ENCODE measurements at places on chromosomes 3 and 15.
A peak's percentile ranks its signal among the peaks of the same experiment; 100 is the strongest.

DNA sequence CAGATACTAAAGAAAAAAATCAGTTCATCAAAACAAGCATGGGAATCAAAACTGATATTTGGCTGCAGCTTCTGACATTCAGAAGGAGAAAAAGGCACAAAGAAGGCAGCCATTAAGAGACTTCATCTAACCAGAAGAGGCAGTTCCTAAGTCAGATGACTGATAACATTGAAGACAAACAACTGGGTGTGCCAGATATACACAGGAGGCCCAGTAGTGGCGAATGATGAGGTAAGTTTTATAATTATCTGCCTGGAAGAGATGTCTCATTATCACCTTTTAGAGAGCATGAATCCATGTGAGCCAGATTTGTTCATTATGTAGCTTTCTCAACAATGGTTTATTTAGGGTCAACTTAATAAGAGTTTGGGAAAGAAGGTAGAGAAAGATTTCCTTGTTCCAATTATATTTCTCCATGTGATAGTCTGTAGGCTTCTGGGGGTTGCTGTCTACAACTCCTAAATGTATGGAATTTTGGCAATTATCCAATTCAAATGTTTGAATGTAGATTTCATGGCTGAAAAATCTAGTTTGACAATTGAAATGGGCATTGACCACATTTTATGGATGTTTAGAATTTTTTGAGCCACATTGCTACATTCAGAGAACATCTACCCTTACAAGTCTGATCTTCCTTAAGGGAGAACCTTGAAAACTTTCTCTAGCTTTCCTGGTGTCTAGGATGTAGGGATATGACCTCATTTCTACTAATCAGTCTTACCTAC, 50.4 kb upstream of the RASGRF1 start:
- DNase-seq, result no peak

DNA sequence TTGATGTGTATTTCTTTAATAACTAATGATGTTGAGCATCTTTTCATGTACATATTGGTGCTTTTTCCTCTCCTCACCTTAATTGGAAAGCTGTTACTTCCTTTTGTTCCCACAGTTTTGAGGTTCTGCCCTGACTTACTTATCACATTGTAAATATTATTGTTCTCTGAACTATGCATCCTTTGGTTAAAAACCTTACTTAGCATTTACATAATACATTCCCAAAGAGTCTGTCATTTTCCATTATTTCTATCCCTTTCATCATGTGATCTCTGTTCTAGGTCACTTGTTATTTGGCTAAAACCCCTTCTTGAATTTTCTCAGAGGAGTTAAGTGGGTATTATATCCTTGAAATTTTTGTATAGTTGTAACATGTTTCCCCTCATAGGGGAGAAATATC, 33.0 kb downstream of the SLC12A6 start:
- DNase-seq, result no peak

DNA sequence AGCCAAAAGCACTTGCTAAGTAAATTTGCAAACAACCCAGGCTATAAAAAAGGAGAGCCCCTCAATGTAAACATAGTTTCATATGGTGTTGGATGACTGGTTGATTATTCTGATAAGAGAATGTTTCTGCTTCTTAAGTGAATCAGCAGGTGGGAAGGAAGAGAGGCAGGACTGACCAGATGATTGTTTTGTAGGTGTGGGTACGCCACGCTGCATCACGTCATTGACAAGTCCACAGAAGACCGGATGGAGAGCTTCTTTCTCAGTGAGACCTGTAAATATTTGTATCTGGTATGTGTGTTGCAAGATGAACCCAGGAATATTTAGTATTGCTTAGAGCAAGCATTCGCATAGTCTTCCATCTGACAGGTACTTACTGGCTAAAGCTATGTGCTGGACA, 23.4 kb downstream of the EDEM1 start:
- DNase-seq, result no peak

GRCh38 chr15:80641384-80641783, 53.7 kb upstream of the ABHD17C start:
- no peak for DNase-seq

GRCh38 chr15:83474578-83474977, 27.4 kb downstream of the SH3GL3 start:
- DNase-seq, result no peak

DNA sequence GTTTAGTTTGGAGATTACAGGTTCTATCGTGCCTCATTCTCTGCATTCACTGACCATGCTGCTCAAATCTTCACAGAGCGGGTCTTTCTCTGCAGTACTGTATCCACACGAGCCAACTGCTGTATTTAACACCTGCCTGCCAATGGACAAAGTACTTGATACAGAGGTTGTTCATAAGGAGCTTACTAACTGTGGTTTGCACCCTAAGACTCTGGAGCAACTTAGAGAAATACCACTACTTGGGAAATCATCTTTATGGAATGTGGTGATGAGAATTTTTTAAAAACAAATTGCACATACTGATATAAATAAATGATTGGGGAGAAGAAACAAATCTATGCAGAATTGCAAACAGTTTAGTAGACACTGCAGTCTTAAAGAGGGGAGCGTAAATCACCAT, 90.0 kb downstream of the PPP2R3A start:
- DNase-seq, result no peak

GRCh38 chr3:167892205-167892604, 156.7 kb downstream of the SERPINI1 start:
- DNase-seq, result no peak

DNA sequence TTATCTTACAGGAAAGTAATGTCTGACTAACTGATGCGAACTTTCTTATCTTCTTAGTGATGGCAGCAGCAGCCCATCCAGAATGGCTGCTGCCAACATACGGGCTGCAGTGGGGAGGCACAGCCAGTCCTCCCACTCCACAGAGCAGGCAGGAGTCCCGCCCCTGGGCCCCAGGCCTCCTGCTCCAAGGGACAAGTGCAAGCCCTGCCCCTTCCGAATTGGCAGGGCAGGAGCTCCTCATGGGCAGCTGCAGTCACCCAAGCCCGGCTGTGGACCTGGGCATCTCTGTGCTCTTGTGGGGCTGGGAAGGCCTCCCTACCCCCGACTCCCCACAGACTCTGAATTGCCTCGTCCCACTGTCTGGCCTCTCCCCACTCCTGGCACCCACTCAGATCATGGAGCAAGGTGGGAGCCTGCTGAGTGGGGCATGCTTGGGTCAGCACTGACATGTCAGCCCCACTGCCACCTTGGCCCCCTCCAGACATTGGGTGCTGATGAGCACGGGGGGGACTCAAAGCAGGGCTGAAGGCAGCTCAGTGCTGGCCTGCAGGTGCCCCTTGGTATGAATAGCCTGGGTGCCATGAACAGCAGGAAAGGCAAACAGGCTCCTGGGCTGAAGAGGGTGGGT, 618.9 kb upstream of the KCNMB2 start:
- no peak for DNase-seq

DNA sequence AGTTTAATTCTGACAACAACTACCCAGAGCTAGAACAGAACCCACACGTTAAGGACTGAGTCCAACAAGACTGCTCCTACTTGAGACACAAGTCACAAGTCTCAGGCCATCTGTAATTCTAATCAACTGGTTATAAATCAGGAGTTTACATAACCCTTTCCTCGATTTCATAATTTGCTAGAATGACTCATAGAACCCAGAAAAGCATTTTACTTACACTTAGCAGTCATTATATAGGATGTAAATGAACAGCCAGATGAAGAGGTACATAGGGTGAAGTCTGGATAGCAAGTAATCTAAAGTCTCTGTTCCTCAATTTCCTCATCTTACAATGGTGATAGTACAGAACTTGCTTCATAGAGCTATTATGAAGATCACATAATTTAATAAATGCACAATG, 1018.2 kb downstream of the DIPK2A start:
- no peak for DNase-seq

- peak; percentile 69 for DNase-seq
Observed at GRCh38 chr15:38696109-38696727, 131.6 kb upstream of the RASGRP1 start.

DNA sequence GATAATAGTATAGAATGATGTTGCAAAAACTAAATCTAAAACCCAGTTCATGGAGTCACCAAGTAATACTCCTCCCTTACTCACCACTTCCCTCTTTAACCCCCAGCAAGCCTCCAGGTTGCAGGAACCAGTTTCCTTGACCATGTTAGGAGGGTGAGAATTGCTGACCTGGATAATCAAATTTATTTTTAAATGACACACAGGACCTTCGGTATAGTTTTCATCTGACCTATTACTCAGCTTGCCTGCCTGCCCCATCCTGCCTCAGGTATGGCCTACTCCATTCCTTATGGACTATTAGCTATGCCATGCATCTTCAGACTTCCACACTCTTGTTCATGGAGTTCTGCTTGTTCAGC, 883 bp downstream of the RTP4 start:
- peak; percentile 4 for DNase-seq

GRCh38 chr3:32876920-32877319, 59.1 kb downstream of the TRIM71 start:
- DNase-seq, result no peak

DNA sequence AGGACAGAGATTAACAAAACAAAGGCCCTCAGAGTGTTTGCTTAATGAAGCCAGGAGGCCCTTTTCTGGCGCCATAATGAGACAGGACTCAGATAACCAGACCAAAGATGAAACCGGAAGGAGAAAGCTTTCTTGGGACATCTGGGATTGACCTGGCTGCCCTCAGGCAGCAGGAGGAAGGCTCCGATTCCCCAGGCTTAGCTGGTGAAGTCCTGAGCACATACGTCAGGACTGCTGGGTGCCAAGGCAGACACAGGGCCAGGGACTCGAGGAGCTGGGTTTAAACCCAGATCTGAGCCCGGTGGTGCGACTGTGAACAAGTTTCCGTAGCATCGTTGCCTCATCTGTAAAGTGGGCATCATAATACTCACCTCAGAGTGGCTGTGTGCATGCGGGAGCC, 36.7 kb upstream of the HRH1 start:
- no peak for DNase-seq

DNA sequence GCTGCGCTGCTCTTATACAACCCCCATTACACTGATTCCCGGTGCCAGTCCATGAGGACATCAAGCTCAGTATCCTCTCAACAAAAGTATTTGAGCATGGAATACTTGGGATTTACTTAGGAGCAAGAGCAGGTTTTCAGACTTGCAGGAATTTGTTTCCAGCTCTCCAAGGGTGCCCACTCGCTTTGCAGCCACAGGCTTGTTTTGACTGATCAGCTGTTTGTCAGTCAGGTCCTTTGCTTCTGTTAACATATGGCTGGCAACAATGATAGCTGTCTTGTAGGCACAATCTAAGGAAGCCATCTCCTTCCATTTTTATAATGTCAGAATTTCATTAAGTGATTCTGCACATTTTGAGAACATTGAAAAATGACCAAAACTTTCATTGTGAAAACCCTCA, 38.2 kb upstream of the MCF2L2 start:
- DNase-seq, result no peak

DNA sequence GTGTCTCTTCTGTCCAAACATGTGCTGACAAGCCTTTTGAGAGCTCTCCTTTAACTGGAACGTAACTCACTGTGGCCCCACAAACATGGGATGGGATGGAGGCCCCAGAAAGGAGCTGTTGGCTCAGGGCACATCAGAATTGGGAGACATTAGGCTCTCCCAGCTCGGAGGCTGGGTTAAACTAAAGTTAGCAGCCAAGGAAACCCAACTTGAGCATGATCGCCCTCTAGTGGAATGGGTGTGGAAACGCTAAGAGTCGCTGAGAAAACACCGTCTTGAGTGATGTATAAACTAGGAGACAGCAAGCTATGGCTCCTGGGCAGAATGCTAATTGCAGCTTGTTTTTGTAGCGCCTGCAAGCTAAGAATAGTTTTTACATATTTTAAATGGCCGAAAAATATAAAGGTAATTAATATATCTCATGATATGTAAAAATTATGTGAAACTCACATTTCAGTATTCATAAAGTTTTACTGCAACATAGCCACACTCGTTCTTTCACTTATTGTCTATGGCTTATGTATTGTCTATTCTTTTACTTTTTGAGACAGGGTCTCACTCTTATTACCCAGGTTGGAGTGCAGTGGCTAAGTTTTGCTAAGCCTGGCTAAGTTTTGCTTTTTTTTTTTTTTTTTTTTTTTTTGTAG, 138.8 kb upstream of the HACD2 start:
- peak; percentile 37 for DNase-seq

DNA sequence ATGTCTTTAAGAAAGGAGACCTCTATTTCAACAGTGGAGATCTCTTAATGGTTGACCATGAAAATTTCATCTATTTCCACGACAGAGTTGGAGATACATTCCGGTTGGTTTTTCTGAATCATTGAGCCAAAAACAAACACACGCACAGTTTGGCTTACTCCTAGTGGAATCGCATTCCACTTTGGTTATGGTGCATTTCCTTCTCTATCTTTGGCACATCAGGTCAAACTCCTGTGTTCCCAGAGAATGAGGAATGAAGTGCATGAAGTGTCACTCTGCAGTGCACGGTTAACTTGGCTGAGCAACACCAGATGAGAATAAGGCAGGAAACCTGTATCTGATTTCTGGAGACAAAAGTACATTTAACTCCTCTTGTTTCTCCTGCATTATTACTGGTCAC, 38.5 kb downstream of the HDC start:
- no peak for DNase-seq

- no peak for DNase-seq
Observed at GRCh38 chr3:78870484-78870883, 897.3 kb downstream of the ROBO1 start.

DNA sequence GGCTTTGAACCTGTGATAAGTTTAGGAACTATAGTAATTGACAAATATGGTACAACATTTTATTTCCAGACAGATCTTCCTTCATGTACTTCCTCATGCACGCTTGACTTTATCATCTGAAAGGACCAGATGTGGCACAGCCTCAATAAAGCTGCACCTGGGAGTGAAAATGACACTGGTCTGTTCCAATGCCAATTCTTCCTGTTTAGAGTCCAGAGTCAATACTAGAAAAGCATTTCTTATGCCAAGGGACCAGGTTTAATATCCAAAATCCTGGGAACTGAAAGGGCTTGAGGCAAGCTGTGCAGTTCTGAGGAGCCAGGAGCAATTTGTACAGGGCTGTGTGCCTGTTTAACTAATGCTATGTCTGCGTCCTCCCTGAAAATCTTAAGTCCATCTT, 15.3 kb downstream of the DPH6 start:
- DNase-seq, result no peak

GRCh38 chr3:188956839-188957489, 214.8 kb upstream of the TPRG1 start:
- DNase-seq, result no peak

- DNase-seq, result no peak
Observed at GRCh38 chr3:5296362-5296761, 108.9 kb downstream of the EDEM1 start.

- no peak for DNase-seq
Observed at GRCh38 chr3:13023235-13023970, 49.8 kb downstream of the IQSEC1 start.

GRCh38 chr15:73333001-73333400, 35.8 kb downstream of the HCN4 start:
- no peak for DNase-seq

- DNase-seq, result no peak
Observed at GRCh38 chr3:157387708-157388435, 48.8 kb upstream of the PTX3 start.

- no peak for DNase-seq
Observed at GRCh38 chr3:126607214-126607908, 47.6 kb downstream of the TXNRD3 start.

DNA sequence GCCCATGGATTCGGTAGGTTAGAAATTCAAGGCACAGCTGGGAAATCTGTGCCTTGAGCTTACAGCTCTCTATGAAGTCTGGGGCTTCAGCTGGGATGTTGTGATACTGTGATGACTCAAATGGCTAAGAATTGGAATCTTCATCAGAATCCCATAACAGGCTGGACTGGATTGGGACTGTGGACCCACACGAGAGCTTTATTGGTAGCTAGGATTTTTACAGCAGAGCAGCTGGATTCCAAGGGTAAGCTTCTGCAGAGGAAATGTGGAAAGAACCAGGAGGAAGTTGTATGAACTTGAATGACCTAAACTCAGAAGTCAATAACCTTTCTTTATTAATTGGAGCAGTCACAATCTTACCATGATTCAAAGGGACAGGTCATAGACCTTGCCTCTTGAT, 1187.1 kb downstream of the ROBO1 start:
- DNase-seq, result no peak

All from activated naive CD8-positive, alpha-beta T cell treated with anti-CD3 and anti-CD28 coated beads, Interleukin-2, amount 50 U/mL, for 24 hours (primary cell).